ENCODE measurements at places on chromosomes 6 and 20. TPM values are rescaled to one million over a fixed set of nuclear protein-coding genes. Genes with fewer than 3 reads are reported as not detected.

Gene PLN
- 560 TPM for total RNA-seq

DNA sequence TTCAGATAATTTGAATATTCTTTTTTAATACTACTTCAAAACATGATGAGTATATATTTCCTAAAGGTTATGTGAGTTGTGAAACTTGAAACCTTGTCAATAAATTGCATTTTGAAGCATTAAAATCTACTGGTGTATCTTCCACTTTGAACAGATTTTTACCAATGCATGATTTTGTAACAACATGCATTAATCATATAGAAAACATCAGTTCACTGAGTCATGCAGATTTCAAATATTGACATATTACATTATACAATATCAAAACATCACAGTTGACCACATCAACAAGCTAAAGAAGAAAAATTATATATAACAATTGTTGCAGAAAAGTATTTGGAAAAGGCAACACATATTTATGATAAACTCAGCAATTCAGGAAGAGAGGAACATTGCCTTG is 158.1 kb downstream of the WDR27 start:
- DNase-seq: no peak

DNA sequence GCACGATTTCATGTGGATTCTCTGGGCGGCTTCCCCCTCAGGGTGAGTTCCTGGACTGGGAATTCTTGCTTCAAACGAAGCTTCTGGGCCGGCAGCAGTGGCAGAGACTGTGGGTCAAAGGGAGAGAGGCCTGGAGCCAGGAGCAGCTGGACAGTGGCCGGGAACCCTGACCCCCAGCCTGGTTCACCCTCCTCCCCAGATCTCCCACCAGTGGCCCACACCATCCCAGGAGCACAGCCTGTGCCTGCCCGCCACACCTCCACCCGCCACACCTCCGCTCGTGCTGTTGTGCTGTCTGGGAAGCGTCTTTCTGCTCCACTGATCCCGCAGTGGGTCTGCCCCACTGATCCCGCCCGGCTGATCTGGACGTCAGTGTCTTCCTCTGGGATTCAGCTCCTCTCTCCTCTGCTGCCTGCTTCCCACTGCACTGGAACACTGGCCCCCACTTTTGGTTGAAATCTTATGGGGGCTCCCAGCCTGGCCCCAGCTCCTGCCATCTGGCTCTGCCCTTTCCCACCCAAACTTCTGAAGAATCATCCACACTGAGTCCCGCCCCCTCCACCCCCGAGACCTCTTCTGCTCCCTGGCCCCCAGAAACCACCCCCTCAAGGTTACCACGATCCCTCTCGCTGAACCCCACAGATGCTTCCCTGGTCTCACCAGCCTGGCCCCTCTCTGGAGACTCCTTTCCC is 9.8 kb downstream of the ZBP1 start:
- DNase-seq: no peak

Gene HINT3
- 30.2 TPM for total RNA-seq

- DNase-seq: no peak
Measured at GRCh38 chr20:50089140-50089786, 23.7 kb downstream of the UBE2V1 start.

Gene ZGPAT
- total RNA-seq: 15.1 TPM

DNA sequence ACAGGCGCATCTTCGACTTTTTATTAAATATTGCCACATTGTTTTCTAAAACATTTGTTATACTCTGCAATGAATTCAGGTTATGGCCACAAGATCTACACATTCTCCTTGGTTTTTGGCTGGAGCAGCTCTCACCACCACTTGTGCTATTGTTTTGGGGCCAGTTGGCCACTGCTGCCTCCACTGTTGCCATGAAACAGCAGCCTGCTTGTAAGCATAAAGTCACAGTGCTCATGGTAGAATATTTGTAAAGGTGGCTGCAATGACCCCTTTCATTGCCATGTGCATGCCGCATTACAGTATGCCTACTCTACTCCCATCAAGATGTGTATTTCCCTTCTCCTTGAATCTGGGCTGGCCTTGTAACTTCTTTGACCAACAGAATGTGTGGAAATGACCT is 141.4 kb downstream of the SCML4 start:
- DNase-seq: no peak

DNA sequence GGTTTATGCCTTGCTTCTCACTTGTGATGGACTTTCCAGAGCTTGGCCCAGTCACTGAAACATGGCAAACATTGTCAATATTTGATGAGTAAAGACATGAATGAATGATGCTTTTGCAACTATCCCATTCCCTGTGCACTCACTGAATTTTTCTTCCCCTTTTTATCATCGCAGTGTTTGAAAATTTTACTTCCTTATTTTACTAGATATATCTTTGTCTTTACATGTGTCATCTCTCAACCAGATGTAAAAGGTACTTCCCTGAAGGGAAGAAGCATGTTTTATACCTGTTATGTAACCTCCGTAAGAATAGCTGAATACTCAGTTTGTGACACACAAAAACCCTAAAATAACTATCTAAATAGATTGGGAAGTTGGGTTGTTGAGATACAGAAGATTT is 544.7 kb upstream of the FLRT3 start:
- no peak for DNase-seq

- DNase-seq: no peak
Measured at GRCh38 chr6:113481458-113481857, 375.7 kb upstream of the MARCKS start.

- DNase-seq: no peak
Measured at GRCh38 chr6:75624988-75625387, 23.3 kb downstream of the SENP6 start.

- DNase-seq: no peak
Measured at GRCh38 chr20:61950641-61951071, 115.0 kb downstream of the TAF4 start.

DNA sequence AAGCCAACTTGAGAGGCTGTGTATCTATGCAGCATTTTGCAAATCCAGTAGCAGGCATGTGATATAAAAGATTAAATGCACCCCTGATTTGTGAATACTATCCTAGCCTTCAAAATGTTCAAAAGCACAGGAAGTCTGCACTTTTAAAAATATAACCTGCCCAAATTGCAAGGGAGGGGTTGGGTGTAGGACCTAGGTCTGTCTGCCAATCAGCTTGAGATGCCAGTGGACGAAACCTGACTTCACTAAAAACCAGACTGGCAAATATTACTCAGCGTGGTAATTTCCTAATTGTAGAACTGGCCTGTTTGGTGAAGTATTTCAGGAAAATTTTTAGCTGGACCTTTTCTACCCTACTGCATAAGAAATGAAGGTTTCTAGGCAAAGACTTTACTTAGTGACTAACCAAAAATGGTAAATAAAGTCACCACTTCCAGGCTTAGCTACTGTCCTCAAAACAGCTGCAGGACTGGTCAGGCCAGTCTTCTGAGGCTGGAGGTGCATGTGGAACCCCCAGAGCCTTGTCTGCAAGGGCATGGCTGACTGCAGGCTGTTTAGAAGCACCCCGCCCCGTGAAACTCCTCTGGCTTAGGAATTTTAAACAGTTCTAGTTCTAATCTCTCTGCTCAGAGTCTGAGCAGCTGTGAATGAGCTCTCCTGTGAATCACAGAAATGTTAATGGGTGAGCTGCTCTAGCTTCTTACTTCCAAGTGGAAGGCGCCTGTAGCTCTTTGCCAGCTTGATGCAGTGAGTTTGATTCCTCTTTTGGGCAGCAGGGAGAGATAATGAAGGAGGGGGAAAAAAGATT is 104.4 kb upstream of the ESR1 start:
- no peak for DNase-seq

GRCh38 chr6:119172824-119173223 is 94.4 kb upstream of the FAM184A start:
- no peak for DNase-seq

DNA sequence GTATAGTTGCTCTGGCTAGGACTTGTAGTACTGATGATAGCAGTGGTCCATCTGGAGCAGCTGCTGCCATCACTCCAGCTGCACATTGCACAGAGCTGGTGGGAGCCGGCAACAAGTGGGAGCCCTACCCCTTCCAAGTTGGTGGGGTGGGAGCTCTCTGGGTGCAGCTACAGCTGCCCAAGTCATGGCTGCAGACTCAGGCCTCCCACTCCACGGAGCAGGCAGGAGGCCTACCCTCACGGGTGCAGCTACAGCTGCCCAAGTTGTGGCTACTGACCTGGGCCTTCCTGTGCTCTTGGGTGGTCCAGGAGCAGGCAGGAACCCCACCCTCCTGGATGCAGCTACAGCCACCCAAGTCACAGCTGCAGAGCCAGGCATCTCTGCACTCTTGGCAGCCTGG is 32.1 kb upstream of the ASIP start:
- DNase-seq: no peak

- no peak for DNase-seq
Measured at GRCh38 chr6:53282741-53283140, 66.0 kb downstream of the ELOVL5 start.

GRCh38 chr6:170165085-170165470 is 125.8 kb downstream of the DLL1 start:
- no peak for DNase-seq

DNA sequence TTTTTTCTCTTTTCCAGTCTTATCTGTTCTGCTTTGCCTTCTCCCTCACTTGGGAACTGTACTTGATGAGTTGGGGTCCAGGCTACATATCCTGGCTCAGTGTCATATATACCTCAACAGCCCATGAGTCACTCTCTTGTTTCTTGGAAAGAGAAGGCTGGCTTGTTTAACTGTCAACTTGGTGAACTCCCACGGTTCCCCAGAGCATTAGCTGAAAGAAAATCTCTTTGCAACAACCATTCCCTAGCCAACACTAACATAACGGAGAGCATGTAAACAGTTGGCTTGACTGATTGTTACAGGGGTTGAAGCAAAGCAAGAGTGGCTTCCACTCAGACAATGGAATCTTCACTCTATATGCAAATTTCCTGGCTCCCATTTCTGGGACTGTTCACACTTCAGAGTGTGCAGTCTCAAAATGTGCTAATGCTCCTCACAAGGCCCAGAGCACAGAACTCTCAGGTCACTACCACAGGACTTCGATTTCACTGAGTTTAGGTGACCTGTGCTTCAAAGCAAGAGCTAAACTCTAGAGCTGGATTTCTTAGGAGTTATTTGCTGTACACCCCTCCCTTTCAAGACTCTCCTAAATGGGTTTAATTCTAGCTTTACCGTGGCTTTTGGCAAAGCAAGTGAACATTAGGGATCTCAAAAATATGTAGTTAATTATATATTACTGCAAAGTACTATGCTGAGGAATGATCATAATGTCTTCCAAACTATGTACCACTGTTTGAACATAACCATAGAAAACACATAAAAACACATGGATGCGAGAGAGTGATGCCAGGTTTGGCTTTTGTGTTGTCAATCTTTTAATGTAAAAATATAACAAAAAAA is 609.8 kb downstream of the RFPL4B start:
- DNase-seq: no peak

DNA sequence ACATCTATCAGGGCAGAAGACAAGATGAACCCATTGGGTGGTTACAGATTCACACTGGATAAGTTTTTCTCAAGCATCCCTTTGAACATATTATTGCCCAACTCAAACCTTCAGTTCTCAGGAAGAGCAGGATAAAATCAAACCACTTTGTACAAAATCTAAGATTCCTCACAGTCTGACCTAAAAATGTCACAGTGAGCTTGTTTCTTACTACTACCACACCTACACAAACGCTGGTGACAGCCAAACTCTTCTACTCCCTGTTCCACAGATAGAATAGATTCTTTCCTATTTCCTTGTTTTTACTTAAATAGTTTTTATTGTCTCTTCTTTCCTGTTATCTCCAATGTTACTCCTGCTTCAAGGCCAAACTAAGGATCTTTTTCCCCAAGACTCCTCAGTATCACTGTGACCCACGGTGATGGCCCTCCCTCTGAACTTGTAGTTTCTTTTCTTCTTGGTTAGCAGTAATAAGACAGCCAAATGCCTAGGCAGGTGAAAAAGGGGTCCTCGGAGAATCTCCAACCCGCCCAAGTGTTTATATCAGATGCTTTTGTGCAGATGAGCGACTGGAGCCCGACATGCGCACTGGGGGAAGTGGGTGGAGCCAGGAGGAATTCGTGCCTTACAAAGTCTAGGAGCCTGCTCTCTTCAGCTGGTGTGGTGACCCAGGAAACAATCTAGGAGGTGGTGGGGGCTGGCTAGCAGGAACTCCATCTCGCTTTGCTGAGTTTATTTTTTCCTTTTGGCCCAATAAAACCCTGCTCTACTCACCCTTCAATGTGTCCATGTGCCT is 53.4 kb downstream of the SEL1L2 start:
- no peak for DNase-seq

- no peak for DNase-seq
Measured at GRCh38 chr20:15700147-15700765, 873.0 kb downstream of the KIF16B start.

GRCh38 chr20:47061549-47061948 is 166.9 kb downstream of the EYA2 start:
- DNase-seq: no peak
